ENCODE measurements at places on chromosomes 2 and 18. TPM values are rescaled to one million over a fixed set of nuclear protein-coding genes. Genes with fewer than 3 reads are reported as not detected.

DNA sequence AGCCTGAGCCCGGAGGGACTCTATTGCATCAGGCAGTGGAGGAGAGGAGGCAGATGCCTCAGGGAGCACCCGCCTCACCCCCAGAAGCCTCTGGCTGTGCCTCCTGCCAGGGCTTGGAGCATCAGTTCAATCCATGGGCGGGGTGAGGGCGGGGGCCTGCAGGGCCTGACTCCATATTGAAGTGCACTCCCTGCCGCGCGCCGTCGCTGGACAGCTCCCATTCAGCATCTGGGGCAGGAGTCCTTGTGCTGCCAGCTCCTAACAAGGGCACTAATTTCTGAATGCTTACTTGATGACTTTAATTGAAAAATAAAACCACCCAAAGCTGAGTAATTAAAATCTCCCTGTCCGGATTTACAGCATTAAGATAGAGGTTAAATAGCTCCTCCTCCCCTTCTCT is 23.8 kb downstream of the C1QL2 start:
- DNase-seq, result no peak

The THSD7B gene
- total RNA-seq, result 7.6 TPM

The MYL1 gene
- total RNA-seq, result 0.42 TPM

DNA sequence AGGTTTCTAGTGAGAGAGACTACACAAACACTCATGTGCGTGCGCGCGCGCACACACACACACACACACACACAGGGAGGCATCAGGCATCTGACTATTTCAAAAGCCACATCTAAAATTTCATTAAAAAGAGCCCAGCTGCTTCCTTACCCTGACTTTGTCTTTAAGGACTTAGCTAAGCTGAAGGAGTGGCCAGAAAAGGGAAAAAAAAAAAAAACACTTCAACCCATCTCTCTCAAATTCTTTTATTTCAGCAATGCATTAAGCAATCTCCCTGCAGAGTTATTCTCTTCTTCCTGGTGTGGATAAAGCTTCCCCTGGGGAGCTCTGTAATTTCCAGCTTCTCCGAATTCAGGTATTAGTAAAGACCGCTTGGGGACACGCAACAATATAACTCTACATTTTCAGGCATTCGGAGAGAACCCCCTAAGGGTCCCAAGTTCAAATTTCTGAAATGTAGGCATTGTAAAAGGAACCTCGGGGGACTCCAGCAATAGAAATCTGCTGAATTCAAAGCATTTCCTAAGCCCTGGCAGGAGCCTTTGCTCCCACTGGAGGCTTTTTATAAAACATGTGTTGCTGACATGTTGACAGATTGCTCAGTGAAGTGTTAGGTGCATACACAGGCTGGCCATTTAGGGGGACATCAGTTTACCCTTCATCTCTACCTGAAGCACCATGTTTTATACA is 67.0 kb downstream of the ZNF521 start:
- DNase-seq, result no peak

The GRHL1 gene
- total RNA-seq, result 61.6 TPM

The CTAGE1 gene
- total RNA-seq, result not detected

DNA sequence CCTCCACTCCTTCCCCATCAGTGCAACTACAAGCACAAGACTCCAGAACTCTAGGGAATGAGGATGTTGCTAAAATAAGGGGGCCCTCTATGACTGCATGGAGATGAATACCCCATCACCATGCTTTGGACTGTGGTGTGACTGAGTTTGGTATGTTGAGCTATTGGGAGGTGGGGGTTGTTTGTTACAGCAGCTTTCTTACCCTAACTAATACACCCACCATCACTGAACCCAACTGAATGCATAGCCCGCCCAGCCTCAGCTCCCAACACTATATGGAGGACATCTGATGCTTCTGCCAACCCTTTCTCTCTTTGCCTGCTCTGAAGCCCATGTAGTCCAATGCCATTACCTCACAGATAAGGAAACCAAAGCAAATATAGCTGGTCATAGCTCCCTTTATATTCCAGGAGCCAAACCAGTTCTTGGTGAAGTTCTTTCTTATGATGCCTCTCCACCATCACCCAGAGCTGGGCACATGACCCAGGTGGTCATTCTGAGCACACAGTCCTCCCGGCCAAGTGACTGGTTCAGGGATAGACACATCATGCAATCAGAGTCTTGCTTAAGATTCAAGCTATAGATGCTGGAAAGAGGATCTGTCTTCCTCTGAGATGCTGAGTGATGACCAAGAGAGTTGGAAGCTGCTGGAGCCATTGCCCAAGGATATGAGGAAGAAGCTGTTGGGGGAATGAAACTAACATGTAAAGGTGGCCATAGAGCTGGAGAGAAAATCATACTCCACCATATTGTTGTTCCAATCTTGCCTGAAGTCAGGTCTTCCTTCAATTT is 155.6 kb upstream of the HAAO start:
- DNase-seq, result no peak

The ICOS gene
- total RNA-seq, result 0.23 TPM

The CRYBA2 gene
- total RNA-seq, result not detected

DNA sequence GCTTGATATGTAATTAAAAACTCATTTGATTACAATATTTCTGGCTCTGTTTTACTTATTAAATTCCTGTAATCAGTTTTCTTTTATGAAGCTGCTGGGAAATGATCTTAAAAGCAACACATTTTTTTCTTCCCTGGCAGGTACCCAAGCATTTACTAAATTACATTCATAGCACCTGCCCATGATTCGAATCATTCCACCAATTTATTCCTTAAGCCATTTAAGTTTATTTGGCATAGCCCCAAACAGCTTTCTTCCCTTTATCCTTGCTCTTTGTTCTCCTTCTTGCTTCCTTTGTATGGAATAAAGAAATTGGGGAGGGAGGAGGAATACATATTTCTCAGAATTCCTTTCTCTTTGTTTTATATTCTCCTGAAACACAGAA is 241.3 kb downstream of the AGPS start:
- no peak for DNase-seq

DNA sequence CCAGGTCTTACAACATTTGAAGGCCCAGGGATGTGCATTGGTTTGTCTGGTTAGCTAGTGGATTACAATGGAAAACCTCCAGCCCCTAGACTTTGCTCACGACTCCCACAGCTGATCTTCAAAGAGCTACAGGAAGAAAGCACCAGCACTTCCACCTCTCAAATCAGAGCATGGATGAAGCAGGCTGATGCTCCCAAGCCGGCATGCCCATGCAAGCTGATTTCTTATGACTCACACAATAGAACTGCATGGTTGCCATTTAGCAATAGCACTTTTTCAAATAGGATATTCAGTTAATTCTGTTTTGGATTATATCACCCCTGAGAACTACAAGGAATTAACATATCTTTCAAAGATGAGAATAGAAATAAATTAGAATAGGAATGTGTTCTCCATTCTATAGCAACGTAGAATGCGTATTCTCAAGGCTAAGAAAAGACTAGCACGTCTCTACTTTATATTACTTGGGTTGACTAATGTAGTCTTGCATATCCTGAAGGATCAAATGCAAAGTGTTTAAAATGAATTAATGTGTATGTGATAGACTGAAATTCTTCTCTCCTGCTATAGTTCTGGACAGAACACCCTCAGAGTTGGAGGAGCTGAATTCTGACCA is 292.4 kb downstream of the TRIB2 start:
- DNase-seq, result no peak

GRCh38 chr2:235803028-235803427 is 309.2 kb downstream of the AGAP1 start:
- DNase-seq, result no peak

DNA sequence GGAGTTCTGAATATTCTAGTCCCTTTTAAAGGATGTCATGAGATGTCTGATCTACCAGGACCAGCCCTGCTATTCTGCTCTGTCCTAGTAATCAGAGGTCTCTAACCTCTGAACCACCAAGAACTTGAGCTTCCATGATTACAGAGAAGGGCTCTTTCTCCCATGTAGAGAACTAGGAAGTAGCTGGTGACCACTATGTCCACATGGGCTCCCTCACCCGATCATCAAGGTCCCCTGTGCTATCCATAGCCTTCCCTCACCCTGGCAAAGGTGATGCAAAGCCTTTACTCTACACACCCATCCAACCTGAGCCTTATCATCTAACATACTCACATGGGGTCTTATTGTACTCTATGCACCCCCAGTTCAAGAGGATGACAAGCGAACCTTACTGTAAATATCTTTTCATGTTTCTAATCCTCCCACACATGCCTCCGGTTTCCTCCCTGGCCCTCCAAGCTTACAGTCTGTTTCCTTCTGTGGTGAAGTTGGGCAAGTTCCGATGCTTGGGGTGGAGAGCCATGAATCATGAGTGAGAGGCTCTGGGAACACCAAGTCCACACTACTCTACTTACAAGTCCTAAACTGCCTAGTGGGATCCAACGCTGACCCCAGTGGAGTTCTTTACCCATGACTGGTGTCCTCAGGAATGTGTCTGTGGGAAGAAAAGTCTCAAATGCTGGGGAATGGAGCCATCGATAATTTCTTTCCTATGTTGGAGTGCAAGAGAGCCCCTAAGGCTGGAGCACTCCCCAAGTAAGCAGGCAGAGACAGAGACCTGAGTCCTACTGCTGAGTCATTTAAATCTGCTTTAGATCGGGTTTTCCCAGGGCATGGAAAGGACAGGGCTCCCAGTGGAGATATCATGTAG is 73.3 kb upstream of the KLF7 start:
- peak; percentile 62 for DNase-seq

- DNase-seq, result no peak
Observed at GRCh38 chr18:62987055-62987830, 271.9 kb downstream of the PHLPP1 start.

DNA sequence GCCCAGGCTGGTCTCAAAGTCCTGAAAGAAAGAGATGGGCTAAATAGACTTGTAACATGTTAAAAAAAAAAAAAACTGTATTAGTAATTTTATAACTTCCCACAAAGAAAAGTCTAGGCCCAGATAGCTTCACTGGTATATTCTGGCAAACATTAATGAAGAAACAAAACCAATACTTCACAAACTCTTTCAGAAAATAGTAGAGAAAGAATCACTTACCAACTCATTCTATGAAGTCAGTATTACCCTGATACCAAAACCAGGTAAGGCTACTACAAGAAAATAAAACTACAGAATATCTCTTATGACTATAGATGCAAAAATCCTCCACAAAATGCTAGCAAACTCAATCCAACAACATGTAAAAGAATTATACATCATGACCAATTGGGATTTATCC is 59.9 kb upstream of the ODC1 start:
- no peak for DNase-seq

DNA sequence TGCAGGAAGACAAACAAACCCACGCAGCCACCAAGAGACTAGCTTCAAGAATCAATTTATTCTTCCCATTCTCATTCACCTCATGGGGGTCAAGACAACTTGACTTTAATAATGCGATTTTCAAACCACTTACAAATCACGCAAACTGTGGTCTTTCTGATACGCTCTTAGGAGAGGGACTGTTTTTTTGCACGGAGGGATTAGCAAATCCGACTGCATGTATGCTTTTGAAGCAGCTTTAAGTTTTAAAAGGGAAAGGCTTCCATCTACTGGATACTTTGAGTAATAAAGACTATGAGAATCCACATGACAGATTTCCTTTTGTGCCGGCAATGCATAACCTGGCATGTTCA is 322.9 kb upstream of the KCNJ3 start:
- no peak for DNase-seq

- DNase-seq, result no peak
Observed at GRCh38 chr2:37117566-37117965, 33.2 kb downstream of the GPATCH11 start.

The TTC27 gene
- 29.4 TPM for total RNA-seq

- DNase-seq, result no peak
Observed at GRCh38 chr2:38509314-38509946, 93.3 kb downstream of the HNRNPLL start.

The PID1 gene
- total RNA-seq, result 25.8 TPM

DNA sequence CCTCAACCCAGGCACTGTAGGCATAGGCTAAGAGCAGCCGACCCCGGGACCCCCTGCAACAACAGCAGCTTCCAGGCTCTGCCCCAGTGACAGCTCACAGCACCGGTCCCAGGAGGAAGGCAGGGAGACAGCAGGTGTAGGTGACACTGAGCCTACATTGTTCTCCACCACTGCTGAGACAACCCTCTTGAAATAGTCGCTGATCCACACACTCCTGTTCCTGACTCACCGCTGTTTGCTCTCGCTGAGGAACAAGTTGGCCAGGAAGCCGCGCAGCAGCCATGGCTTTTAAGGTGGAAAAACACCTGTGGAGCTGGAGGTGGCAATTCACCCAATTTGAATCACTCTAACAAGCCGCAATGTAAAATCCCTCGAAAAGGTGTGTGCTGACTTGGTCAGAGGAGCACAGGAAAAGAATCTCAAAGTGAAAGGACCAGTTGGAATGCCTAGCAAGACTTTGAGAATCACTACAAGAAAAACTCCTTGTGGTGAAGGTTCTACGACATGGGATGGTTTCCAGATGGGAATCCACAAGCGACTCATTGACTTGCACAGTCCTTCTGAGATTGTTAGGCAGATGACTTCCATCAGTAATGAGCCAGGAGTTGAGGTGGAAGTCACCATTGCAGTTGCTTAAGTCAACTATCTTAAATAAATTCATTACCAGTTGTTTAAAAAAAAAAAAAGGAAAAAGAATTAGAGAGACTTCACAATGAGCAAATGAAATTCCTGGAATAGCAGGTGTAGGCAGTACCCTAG is 167.5 kb downstream of the ARL4C start:
- DNase-seq, result no peak

- DNase-seq, result no peak
Observed at GRCh38 chr2:100039291-100039980, 103.0 kb downstream of the AFF3 start.

The KCNS3 gene
- total RNA-seq, result 20.3 TPM

- DNase-seq, result no peak
Observed at GRCh38 chr2:118145806-118146205, 57.5 kb downstream of the INSIG2 start.

The ATF2 gene
- 65.2 TPM for total RNA-seq

- no peak for DNase-seq
Observed at GRCh38 chr2:161173541-161174194, 13.4 kb downstream of the TANK start.

- DNase-seq, result no peak
Observed at GRCh38 chr2:171670655-171671054, 16.6 kb upstream of the DYNC1I2 start.

DNA sequence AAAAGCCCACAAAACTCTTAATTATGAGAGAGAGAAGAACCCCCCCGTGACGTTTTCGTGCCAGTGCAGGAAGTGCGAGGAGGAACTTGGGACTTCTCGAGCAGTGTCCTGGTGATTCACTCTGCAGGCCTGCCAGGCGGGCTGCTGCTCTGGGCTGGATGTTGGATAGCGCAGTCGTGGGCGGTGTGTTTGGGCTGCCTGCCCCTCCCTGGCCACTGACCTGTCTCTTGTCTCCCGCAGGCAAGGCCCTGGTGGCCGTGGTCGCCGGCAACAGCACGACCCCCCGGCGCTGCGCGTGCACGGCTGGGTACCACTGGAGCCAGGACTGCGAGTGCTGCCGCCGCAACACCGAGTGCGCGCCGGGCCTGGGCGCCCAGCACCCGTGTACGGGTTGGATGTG is 29.0 kb downstream of the TNFRSF11A start:
- no peak for DNase-seq

The SERPINB3 gene
- total RNA-seq, result not detected

All from ureter (tissue), 1 donor.